IPS DF 6.9 (cell line): ENCODE measurements at places on chromosomes 3 and 15.

DNA sequence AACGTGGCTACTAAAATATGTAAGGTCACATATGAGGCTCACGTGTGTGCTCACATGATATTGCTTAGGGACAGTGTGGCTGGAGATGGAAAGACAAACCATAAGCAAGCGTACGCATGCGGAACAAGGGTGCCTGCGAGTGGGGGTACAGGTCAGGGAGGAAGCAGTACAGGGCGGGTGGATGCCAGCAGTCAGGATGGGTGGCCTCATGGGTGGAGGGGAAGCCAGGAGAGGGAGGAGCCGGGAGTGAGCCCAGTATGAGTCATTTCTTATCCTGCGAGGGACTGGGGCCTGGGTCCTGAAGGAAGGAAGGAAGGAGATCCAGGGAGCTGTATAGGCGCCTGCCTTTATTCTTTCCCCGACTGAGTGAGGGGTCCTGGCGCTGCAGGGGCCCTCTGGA lies 42.0 kb upstream of the CGNL1 start:
- DNase-seq: no peak

DNA sequence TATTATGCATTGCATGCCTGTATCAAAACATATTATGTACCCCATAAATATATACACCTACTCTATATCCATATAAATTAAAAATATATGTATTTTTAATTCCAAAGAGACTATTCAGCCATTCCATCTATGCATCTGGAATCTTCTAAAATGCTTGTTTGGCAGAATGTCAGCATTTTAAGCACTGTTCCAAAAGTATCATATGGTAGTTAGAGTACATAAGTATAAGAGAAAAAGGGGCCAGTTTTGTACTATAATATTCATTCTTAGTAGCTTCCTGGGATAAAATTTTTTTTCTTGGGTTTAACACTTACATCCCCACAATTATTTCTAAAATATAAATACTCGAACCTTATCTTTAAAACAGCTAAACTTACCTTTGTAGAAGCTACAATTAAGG lies 60.4 kb upstream of the COL6A6 start:
- no peak for DNase-seq

- DNase-seq: no peak
Measured at GRCh38 chr3:113275583-113275928, 64.2 kb downstream of the BOC start.

DNA sequence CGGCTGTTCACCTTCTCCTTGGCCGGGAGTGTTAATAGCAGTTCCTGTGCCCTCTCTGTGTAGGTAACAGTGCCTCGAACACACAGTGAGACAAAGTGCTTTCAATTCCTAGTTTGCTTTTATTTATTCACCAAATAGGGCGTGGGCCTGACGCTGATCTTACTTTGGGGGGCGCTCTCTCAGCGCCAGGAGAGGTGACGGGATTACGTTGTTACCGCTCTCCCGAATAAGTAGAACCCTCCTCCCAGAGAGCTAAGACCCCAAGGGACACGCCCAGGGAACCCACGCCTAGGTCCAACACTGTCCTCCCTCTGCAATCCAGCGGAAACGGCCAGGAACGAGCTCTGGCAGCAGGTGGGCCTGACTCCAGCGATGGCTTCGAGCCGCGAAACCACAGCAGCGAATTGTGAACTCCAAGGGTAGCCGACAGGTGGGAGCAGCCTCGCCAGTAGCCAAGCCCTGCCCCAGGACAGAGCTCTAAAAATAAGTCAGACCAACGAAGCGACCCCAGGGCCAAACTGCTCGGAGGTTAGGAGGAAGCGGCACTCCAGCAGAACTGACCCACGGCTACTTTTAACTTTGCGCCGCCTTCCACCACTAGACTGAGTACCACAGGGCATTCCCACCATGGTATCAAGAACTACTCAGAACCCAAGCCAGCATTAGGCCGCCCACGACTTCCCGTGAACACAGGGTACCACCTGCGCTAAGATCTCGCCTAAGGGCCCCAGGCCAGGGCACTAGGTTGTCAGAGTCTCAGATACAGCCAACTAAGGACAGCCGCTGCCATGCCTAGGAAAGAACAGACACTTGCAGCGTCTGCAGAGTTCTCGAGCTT lies 1.6 kb upstream of the SIN3A start:
- peak; percentile 54 for DNase-seq

DNA sequence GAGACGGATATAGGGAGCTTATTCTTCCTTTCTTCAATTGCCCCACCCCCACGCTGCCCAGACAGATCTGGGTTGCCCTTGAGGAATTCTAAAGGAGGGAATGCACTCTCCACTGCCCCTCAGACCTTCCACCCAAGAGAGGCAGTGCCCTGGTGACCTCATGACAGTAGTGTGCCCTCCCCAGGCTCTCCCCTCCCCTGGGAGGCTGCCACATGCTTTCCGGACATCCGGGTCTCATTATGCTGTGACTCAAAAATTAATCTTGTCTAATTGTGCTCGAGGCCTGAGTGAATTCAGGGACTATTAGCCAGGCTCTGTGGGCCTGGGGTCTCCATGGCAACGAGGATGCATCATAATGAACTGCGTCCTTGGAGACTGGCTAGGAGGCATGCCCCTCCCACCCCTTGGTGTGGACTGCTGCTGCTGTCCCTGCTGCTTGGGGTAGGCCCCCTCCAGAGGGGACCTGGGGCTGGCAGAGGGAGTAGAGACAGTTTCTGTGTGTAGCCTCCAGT lies 20.8 kb downstream of the CORO2B start:
- peak; percentile 71 for DNase-seq
